ENCODE measurements at places on chromosomes 7 and 10.

- no peak for DNase-seq
These were observed 231.1 kb downstream of the GPR158 start for GRCh38 chr10:25405871-25406270.

DNA sequence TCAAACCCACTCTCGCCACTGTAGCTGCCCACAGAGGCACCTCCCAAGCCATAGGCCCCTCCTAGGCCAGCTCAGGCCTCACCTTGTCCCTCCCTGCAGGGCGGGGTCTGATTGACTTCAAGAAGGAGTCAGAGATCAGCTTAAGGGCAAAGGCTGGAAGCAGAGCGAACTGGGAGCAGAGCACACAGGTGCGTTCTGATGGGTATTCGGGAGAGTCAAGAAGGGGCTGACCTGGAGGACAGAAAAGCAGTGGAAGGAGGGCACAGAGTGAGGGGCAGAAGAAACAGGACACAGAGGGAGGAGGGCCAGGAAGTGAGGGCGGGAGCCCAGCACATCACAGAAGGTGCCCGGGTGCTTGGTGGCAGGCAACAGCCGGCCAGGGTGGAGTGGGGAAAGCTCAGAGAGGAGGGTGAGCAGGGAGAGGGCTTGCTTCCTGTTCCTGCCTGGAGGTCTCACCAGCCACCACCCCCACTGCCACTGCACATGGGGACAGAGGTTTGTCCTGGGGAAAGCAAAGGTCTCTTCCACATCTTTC, at the start of gene AOC1:
TSS of gene AOC1 (plus strand) at position 147 of the 535 bp plus-strand sequence. CDS start 3,954 bp downstream, outside the sequence.
- DNase-seq, result peak; percentile 66

GRCh38 chr10:47408606-47409005, 24.5 kb upstream of the ZNF488 start:
- no peak for DNase-seq

DNA sequence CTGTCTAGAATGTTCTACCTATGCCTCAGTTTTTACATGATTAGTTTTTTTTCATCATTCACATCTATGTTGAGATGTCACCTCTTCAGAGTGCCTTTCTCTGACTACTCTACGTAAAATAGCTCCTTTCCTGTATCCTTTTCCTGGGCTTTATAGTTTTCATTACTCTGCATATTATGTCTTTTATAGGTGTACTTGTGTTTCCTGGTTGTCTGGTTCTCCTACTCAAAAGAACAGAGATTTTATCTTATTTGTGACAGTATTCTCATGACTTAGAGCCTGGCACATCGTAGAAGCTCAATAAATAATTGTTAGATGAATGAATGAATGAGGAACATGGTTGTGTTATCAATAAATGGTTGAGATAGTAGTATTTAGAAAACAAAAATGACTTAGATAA, 17.9 kb downstream of the STEAP1 start:
- no peak for DNase-seq

- peak; percentile 61 for DNase-seq
These were observed 63.3 kb downstream of the RASGEF1A start for GRCh38 chr10:43203448-43204041.

DNA sequence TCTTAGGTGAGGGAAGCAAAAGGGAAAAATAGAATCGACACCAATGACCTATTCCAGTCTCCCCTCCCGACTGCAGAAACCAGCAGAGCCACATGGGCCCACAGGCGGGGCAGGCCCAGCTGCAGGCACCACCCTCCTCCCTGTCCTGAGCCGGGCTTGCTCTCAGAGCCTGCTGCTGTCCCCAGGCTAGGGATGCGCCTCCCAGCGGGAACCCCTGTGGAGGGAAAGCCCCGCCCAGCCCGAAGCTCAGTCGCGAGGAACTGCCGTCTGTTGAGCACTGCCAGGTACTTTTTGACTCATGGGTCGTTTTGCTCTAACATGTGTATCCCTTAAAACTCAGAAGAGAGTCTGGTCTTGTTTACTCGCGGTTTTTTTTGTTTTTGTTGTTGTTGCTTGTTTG, 124.5 kb upstream of the RET start:
- peak; percentile 20 for DNase-seq

DNA sequence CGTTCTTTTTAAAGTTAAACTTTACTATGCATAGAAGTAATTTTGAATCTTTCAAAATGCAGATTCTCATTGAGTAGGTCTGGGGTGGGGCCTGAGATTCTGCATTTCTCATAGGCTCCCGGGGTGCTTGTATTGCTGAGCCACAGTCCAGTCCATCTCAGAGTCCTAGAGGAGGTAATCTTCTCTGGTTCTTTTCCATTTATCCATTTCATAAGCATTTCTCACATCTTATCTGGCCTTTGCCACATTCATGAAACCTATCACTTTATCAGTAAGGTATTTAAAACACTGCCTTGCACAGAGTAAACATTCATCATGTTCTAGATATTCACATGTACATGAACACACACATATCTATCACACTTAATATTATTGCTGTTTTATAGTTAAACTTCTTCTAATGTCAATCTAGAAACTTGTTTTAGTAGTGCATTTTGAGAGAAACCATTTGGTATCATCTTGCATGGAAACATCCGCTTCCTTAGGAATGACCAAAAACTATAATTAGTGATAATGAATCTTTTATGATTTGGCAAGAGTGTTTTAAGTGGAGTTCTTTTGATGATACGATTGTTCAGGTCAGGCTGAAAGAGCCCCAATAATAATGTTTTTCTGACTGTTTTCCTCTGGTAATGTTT, 12.0 kb downstream of the GNAI1 start:
- no peak for DNase-seq

GRCh38 chr7:154748089-154748786, 254.7 kb downstream of the PAXIP1 start:
- no peak for DNase-seq

DNA sequence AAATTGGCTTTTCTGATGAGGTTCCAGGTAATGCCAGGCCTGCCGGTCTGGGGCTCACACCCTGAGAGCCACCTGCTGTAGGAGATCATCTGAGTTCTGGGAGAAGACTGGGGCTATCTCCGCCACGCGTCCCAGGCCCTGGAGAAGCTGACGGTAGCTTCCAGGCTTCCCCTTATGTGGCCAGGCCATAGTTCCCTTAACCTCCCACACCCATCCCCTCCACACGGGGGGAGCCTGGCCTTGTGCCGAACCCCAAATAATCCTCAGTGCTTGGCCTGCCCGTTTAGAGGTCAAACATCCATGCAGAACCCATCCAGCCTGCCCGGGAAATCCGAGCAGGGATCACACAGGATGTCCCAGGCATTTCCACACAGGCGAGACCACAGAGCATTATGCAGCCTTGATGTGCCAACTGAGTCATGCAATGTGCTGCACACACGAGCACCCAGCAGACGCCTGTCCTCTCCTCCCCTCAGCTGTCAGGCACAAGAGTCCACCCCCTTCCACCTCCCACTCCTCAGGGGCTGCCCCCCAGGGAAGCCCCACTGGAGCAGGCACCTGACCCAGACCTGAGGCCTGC, 176.2 kb downstream of the PRKAG2 start:
- no peak for DNase-seq

- DNase-seq, result no peak
These were observed 78.3 kb downstream of the UNCX start for GRCh38 chr7:1310936-1311335.

GRCh38 chr7:136245327-136246004, 268.3 kb upstream of the MTPN start:
- no peak for DNase-seq

DNA sequence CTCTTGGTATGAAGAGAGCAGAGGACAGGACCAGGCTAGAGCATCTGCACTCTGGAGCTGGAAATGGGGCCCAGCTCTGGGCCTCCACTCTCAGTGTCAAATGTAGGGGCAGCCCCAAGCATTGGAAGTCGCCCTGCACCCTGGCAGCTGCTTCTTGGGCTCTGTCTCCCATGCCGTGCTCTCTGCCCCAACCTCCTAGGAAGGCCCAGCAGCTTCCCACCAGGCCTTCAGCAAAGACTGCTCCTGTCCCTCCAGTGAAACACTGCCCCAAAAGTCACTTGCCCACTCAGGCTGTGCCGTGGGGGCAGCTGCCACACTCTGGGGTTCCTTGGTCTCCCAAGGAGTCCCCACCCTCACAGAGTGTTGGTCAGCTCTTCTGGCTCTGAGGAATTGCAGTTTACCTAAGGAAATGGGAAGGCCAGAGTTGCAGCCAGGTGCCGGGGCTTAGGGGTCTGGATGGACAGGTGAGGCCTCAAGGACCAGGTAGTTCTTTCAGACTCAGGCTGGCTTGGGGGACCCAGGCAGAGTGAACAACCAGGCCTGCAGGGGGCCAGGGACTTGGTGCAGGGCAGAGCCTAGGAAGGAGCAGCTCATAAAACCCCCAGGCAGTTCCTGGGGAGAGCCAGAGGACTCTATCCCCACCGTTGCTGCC, 9.4 kb upstream of the OPN4 start:
- no peak for DNase-seq

DNA sequence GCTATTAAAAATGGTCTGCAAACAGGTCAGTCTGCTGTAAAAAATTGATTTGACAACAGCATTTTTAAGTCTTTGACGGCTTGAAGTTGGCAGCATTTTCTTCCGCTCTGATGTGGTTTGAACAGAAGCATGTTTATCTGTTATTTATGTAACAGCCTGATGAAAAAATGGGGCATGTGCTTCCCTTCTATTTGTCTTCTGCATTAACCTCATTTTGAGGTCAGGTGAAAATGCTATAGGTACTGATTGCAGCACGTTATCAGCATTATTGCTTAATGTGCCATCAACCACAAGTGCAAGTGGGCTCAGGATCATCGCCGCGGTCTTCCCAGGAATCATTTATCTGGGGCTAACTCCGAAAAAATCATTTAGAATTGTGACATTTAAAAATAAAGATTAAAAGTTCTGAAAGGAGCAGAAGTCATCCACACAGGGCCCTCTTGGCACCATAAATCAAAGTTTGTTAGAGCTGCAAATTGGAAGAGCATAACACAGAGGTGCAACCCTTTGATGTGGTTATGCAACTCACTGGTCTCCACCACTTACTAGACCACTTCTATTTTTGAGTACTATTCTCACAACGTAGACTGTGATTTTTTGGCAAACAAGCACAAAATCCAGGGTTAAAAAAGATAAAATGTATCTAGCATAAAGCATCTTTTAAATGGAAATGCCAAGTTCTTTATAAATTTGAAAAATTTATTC, 307.7 kb downstream of the MDFIC start:
- DNase-seq, result no peak

- DNase-seq, result no peak
These were observed 187.7 kb downstream of the TNS3 start for GRCh38 chr7:47394216-47394615.

DNA sequence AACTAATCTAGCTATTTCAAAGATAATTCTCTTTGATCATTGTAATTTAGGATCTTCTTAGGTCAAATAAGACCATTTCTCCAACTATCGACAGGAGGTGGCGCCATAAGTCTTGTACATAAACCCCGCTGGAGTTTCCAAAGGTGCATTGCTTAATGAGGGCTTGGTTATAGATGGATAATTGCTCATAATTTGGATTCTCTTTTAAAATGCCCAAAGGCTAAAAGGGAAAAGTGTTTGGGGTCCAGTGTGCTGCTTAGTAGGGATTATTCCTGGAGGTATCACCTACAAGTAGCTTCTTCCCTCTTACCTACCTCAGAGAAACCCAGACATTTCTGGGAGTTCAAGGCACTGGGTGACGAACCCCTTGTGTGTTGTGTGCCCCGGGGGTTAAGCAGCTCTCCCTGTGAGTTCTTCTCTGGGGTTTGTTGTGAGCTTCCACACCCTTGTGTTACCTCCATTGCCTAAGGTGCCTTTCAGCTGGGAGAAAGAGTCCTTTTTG, 75.2 kb downstream of the PAXIP1 start:
- peak; percentile 64 for DNase-seq

GRCh38 chr7:51005074-51005473, 222.4 kb upstream of the GRB10 start:
- no peak for DNase-seq

- no peak for DNase-seq
These were observed 10.0 kb downstream of the GRK5 start for GRCh38 chr10:119217401-119217800.

DNA sequence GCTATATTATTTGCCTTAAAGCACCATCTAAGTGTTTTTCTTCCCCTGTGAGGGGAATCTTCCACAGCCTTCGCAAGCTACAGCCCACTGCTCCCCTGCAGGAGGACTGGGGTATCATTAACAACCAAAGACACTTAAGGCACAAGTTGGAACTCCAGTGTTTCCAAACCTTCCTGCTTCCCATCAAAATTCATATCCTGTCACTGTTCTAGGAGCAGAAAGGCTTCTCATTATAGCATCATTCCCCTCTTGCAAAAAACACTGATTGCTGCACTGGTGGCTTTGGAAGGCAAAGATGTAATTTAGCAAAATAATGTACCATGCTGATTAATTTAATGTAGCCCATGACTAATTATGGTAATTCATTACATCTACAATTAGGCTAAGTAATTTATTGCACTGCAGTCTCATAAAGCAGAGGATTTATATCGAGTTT, 207.2 kb downstream of the SKAP2 start:
- no peak for DNase-seq

DNA sequence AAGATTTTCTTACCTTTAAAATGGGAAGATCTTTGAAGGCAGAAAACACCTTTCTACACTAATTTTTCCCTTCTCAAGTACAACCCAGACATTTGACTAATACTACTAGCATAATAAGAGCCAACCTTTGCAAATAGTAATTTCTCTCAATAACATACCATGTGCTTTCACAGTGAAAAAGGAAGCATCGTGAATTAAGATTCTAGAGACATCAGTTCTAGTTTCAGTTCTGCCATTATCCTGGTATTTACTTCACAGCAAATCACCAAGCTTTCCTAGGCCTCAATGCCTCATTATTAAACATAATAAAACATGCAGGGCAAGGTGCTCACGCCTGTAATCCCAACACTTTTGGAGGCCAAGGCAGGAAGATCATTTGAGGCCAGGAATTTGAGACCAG, 24.9 kb downstream of the GSAP start:
- no peak for DNase-seq

- DNase-seq, result no peak
These were observed 212.6 kb downstream of the SH2D4B start for GRCh38 chr10:80750268-80750667.

DNA sequence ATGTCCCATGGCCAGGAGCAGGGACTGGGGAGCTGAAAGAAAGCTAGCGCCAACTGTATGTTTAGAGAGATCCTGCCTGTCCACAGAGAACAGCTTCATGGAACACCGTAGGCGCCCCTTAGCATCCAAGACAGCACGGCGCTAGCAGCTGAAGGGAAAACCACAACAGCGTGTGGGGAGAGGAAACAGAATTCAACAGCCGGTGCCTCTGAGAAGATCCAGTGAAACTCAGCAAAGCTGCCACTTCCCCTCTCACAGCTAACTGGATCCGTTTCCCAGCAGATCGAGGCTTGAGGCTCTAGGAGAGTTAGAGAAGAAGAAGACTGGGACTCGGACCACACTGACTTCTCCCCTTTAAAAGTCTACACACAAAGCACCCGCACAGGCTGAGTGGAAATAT, 145.0 kb downstream of the MAD1L1 start:
- no peak for DNase-seq
